DMS53 (cell line): ENCODE measurements at places on chromosomes 2 and 18.

GRCh38 chr2:130894326-130894942 lies 57.7 kb downstream of the ARHGEF4 start:
- no peak for DNase-seq

DNA sequence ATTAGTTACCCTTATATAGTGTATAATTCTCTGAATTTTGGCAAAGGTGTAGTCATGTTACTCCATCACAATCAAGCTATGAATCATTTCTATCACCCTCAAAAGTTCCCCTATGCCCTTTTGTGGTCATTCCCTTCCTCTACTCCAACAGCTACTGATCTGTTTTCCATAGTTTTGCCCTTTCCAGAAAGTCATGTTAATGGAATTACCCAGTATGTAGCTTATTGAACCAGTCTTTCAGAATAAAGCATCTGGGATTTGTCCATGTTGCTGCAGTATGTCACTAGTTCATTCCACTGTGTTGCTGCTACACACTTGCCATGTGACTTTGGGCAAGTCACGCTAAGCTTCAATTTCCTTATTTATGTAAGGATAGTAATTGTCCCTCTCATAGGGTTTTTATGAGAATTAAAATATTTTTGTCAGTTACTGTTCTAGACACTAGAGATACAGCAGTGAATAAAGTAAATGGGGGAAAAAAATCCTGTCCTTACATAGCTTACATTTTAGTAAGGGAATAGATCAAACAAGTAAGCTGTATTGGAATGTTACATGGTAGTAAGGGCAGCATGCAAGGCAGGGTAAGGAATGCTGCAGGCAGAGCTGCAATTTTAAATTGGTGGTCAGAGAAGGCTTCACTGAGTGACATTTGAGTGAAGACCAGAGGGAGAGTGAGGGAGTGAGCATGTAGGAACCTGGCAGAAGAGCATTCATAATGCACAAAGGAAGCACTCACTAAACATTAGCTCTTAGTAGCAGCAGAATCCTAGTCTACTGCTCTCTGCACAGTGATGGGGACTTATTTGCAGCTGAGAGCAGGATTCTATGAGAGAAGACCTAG lies 80.3 kb upstream of the TSPYL6 start:
- DNase-seq: no peak

DNA sequence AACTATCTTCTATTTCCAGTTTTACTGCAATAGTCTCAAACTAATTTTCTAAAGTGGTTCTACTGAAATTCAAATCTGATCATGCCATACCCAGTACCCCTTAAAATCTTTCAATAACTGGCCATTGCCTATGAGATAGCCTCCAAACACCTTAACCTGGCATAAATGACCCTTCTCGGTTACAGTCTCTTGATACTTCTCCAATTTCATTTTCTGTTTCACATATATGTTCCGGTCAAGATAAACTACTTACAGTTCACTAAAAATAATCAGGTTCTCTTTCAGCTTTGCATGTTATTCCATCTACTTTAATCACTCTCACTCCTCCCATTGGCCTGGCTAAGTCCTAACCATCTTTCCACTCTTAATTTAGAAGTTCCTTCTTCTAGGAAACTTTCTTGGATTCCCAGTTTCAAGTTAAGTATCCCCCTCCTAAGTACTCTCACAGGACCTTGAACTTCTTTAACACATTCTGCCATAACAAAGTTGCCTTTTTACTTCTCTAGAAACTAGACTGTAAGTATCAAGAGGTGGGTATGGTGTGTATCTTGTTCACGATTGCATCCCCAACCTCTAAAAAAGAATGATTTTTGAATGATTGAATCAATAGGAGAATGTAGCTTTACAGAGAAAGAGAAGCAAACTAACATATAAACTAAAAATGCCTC lies 110.2 kb upstream of the RBBP8 start:
- no peak for DNase-seq

- no peak for DNase-seq
Measured at GRCh38 chr18:50441016-50441415, 66.2 kb downstream of the SKA1 start.

GRCh38 chr2:182318466-182319220 lies 108.2 kb downstream of the PDE1A start:
- no peak for DNase-seq

- no peak for DNase-seq
Measured at GRCh38 chr2:9508931-9509330, 34.6 kb downstream of the IAH1 start.

- peak; percentile 64 for DNase-seq
Measured at GRCh38 chr18:57915865-57916582, 112.9 kb upstream of the ATP8B1 start.

DNA sequence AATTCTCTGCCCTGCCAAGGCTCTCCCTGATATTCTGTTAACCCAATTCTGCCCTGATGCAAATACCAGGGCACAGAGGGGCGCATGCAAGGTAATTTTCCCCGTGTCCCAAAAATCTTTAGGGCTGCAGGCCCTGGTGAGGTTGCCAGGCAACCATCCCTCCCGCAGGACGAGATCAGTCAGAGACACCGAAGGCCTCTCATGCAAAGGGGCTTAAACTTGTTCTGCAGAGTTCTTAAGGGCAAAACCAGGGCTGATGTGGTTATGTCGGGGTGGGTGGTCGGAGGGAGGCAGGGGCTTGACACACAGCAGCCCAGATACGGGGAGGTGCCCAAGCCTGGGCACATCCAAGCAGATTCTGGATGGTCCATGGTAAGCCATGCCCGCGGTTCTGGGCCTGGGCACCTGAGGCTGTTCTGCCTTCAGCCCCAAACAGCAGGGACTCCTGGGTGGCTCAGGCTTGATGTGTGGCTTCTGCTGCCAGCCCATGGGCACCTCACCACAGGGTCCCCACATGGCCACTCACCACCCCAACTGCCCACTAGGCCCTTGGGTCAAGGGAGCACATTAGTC lies 27.2 kb downstream of the STEAP3 start:
- no peak for DNase-seq

- no peak for DNase-seq
Measured at GRCh38 chr2:65727381-65727780, 295.0 kb upstream of the SPRED2 start.

DNA sequence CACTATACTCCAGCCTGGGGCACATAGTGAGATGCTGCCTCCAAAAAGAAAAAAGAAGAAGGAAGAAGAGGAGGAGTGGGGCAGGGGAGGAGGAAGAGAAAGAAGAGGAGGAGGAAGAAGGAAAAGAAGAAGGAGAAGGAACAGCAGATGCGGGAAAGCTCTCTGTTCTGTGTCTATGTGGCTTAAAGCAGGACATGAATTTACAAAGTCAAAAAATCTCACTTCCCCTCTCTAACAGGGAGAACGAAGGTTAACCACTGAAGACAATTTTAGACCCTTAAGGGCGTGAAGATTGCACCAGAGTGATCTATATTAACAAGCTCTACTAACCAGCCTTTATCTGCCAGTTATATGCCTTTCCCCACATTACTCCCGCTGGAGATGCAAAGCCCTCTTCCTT lies 258.9 kb downstream of the METTL4 start:
- DNase-seq: no peak

GRCh38 chr2:222499226-222499625 lies 74.9 kb downstream of the SGPP2 start:
- DNase-seq: no peak

- no peak for DNase-seq
Measured at GRCh38 chr18:3177902-3178687, 41.7 kb downstream of the MYOM1 start.
